Right kidney (tissue), 9 donors: ENCODE measurements at places on chromosomes 1 and 21.

DNA sequence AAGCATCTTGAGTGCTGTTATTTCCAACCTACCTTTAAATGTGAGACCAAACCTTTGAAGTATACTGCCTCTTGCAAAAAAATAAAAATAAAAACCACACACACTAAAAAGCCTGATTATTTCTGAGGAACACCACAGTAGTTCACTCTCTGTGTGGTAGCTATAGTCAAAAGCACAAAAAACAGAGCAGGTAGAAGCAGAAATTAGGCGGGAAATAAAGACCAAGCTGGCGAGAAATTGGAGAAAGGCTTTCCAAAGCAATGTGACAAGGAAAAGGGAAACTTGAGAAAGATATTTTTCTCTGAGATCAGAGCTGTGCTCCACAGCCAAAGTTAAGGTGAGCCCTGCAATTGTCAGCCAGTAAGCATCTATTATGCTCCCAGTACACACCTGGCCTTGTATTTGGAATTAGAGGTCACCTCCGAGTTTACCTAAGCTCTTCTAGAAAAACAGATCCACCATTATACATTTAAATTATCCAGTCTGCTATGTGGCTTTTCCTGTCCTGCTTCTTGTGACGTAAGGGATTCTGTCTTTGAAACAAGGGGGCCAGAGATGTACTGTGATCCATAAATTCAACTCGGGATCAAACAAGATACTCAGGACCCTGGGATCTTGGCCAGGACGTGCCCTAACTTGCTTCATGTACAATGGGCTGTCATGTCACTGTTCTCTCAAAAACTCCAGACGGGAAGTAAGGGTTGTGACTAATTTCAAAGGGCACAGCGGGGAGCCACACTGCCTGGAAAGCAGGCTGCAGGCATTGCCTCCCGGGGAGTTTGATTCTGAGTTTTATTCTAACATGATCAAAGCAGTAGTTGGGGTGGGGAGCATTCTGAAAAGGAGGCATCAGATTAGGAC is 39.8 kb upstream of the RAB4A start:
- DNase-seq, result no peak

DNA sequence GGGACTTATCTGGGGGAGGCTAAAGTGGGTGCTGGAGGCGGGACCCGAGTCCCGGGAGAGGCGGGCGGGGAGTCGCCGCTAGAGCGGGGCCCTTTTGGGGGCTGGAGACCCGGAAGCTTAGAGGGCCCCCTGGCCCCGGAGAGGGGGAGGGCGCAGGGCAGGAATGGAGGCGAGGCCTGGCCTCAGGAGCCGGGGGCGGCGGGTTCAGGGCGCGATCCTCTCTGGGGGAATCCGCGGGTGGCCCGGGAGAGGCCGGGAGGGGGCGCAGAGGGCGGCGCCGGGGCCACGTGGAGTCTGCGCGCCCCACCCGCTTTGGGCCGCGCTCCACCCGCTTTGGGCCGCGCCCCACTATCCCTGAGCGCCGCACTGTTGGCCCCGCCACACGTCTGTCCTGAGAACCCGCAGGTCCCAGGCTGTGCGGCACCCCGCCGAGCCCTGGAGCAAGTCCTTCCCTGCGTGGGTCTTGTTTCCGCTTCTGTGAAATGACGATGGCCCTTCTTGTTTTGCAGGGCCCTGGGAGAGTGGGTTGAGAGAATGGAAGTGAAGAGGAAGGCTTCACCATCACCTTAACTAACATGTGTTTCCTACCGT is 84.4 kb downstream of the NKAIN1 start:
- DNase-seq, result peak; percentile 77

GRCh38 chr1:111967886-111968285 is 21.6 kb downstream of the KCND3 start:
- DNase-seq, result no peak

GRCh38 chr21:38734646-38735365 is 70.9 kb upstream of the ETS2 start:
- DNase-seq, result no peak

DNA sequence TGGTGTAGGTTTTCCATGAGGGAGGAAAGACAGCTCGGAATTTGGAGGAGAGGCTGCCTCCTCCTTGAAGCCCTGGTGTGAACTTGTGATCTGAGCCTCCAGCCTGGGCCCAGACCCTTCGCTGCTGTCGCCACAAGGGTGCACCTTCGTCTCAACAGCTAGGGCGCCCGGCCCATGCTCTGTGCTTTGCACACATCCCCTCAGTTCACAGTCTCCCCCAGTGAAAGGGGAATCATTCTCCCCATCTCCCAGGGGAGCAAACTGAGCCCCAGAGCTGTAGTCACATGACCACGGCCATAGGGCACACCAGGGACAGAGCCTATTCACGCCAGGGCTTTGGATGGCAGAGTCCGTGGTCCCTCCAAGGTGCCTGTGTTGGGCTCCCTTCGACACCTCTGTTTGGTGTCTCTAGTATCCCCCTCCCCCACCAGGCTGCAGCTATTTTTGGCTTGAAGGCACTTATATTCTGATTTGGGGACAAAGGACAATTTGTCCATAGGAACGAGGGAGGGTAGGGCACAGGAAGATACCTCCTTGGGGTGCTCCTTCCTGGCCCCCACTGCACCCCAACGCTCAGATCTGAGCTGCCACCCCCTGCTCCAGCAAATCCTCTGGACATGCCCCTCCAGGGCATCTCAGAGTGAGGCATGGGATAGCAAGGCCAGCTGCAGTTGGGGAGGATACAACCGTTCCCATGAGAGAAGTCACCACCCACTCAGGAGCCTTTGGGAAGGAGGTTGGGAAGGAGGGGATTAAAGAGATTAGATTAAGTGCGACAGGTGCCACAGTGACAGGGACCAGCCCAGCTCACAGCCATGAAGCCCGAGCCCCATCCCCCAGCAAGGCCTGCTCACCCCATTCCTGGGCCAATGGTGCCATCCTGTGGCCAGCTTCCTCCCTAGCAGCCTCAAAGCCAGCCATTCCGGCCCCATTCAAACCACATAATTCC is 15.7 kb downstream of the MATN1 start:
- peak; percentile 62 for DNase-seq

DNA sequence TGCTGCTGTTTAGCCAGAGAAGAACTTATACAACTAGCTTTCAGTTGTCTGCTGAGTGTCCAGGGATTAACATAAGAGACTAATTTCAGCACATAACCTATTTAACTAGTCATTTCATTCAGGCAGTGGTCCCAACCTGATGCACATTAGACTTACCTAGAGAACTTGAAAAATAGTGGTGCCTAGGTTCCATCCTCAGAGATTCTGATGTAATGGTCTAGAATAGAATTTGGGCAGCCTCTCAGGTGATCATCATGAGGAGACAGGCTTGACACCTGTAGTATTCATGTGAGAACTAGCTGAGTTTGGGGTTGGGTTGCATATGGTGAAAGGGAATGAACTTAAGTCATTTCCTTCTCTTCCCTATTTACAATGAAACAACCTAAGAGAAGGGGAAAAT is 24.8 kb downstream of the CNST start:
- DNase-seq, result no peak

- no peak for DNase-seq
Measured at GRCh38 chr1:234718496-234719453, 108.8 kb upstream of the IRF2BP2 start.

DNA sequence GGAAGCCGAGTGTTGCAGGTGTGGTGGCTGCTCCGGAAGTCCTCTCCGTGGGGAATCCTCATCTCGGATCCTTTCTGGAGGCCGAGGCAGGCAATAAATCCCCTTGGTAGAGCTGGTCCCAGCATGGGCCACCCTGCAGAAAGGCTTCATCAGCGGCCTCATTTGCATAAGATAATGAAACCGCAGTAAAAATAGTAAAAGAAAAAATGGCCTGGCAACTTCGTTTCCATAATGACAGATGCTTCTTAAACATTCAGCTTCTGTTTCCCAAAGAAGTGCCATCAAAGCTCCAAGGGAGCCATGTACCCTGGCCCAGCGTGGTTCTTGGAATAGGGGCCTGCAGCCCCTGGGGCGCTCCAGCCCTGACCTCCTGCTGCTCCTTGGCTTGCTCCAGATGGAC is 244.1 kb downstream of the GRIK3 start:
- no peak for DNase-seq

GRCh38 chr21:36627242-36627641 is 71.7 kb upstream of the SIM2 start:
- no peak for DNase-seq

DNA sequence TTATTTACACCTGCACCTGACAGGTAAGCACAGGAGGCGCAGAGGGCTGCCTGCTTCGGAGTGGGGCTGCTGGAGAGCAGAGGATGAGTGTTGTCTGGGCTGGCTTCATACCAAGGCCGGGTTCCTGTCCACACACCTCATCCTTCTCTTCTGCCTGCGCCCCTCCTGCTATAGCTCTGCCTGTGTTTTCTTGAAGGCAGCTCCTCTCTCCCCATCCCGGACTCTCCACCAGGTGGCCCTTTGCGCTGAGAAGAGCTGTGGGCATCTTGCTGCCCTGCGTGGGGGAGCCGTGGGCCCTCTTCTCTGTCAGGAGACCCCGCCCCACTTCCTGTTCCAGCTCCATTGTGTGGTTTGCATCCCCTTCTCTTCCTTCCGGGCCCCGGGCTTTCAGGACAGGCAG is 35.0 kb downstream of the ARHGEF10L start:
- no peak for DNase-seq

DNA sequence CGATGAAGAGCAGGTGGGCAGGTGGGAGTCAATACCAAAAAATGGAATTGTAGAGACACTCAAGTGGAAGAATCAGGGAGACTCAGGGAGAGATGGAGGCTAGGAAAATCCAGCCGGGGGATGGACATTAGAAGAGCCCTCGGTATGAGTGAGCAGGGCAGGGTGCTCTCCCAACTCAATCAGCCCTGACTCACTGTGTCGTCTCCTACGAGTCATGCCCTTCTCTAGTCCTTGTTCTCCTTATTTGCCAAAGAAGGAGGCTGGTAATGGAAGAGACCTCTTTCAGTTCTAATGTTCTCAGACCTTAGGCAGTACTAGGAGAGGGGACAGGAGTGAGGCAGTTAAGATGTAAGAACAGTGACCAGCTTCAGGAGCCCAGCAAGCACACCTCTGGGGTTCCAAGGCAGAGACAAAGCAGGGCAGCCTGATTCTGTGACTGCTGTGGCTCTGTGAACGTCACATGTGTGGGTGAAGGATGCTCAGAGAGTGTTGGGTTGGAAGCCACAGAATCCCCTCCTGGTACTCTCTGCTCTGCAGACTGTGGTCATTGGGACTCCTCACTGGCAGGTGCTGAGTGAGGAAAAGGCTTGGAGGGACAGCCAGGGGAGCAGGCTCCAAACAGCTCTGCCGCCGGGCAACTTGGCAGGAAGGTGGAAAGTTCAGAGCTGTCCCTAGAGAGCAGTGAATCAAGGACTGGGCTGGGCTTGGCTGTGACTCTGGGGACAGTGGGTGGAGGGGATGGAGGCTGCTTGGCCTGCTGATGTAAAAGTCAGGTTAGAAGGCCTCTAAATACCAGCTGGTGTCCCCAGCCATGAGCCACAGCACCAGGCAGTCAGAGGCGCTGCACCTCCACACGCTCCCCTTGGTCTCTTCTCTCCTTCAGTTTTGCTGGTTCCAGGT is 11.1 kb upstream of the GJA5 start:
- DNase-seq, result no peak

DNA sequence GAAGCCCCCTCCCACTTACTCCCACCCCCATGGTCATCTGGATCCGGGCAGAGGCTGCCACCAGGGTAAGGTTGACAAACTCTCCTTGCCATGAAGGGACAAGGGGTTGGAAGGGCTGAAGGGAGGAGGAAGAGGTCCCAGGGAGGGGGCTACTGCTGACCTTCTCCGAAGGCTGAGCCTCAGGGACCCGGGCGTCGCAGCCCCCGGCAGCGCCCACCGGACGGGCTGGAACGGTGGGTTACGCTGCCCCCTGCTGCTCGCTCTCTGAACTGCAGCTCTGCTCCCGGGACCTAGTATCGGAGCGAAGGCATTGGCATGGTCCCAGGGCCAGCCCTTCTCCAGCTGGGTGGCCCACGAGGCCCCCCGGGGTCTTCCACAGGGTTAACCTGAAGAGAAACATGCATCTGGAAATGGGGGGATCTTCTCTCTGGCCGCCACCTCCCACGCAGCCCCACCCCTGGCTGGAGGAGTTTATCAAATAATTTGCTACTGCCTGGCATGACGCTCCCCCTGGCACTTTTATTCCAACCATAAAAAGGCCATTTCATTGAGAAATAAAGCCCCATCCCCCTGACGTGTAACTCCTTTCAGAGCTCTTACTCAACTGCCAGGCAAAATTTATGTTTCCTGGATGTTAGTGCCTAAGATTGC is 70.4 kb upstream of the TARDBP start:
- peak; percentile 75 for DNase-seq

- DNase-seq, result no peak
Measured at GRCh38 chr1:241250465-241250864, 106.5 kb downstream of the RGS7 start.

GRCh38 chr1:44327679-44328491 is 27.2 kb downstream of the ERI3 start:
- no peak for DNase-seq

DNA sequence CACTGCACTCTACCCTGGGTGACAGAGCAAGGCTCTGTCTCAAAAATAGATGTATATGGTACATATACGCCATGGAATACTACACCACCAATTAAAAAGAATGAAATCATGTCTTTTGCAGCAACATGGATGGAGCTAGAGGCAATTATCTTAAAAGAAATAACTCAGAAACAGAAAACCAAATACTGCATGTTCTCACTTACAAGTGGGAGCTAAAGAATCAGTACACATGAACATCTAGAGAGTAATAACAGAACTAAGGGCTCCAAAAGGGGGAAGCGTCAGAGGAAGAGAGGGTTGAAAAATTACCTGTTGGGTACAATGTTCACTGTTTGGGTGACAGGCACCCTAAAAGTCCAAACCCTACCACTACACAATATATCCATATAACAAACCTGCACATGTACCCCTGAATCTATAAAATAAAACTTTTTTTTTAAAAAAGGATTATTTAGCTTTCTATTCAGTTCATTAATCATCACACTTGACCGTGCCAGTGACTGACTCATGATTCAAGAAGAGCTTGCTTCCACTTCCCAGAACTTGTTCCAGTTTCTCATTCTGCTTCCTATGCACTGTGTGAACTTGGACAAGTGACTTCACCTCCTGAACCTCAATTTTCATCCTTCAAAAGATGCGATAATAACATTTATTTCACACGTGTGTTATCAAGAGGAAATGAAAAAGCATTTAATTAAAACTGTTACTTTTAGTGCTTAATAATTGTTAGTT is 109.6 kb downstream of the PLPP3 start:
- no peak for DNase-seq

GRCh38 chr1:77228836-77229235 is 9.6 kb upstream of the PIGK start:
- no peak for DNase-seq

GRCh38 chr1:169060043-169060722 is 46.3 kb upstream of the ATP1B1 start:
- DNase-seq, result no peak

GRCh38 chr21:15826147-15826780 is 96.5 kb downstream of the USP25 start:
- no peak for DNase-seq

DNA sequence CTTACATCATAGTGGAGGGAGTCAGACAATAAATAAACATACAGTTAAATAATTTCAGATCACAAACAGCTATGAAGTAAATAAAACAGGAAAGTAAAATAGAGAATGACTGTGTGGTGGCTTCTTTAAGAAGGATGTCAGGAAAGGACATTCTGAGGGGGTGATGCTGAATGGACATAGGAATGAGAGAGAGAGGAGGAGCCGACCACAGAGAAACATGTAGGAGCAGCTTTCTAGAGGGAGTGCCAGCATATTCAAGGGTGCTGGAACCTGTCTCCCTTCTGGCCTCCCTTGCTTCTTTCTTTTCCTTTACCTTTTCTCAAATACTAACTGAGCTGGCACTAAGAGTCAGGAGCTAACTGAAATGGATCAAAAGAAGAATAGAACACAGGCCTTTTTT is 20.5 kb upstream of the BCL10 start:
- no peak for DNase-seq

- DNase-seq, result no peak
Measured at GRCh38 chr1:114075546-114076242, 78.0 kb downstream of the SYT6 start.
